Fibroblast of skin of left biceps (primary cell): ENCODE measurements at places on chromosomes 16 and 17.

DNA sequence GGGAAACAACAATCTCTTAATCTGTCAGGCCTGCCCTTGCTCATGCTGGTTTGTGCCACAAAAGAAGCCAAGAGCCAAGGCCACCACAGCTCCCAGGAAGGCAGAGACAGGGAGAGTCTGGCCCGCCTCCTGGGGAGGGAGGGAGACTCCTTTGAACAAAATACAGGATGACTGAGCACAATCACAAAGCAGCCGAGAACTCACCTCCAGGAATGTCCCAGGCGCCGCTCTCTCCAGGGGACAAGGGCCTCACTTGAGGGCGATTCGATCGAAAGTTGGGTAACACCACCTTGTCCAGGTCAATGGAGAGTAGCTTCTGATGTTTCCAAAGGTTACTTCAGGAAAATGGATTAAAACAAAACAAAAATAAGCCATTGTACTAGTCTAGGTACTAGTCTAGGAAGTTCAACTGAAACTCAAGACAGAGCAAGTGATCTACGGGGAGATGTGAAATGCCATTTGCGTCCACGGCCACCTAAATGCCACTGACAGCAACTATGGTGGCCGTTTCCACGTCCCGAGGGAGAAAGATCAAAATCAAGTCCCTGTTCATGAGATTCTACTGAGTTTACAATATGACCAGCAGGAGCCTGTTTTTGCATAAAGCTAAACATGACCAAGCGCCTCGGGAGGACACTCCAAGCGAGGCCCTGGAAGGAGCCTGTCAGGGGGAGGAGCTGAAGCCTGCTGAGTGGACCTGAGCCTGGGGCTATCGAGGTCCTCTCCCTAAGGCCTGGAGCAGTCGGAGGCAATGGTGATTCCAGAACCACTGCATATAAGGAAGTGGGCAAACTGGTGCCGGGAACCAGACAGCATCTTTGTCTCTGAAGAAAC lies 13.4 kb upstream of the SLC38A8 start:
- DNase-seq, result no peak

- no peak for DNase-seq
Measured at GRCh38 chr17:38416840-38417209, 11.4 kb upstream of the ARHGAP23 start.

DNA sequence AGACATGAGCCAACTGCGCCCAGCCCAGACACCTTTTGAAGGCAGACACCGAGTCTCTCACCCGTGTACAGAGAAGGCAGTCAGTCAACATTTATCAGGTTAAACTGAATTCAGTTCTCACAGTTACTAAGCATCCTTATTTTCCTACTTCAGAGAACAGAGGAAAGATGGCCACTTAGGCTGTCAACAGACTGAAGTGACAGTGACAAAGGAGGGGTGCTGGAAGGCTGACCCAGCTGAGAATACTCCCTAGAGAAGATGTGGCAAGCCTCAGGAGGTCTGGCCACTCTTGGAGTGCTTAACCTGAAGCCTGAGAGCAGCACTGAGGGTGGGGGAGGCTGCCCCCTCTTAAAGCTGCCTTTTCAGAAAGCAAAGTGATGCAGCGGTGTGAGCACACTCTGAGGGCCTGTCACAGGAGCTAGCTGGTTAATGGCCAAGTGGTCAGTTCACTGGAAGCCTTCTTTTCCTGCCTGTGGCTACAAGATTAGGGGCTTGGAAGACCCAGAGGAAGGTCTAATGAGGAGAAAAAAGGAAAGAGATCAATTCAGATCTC lies 51.0 kb upstream of the SREBF1 start:
- no peak for DNase-seq

GRCh38 chr16:73565925-73566324 lies 518.0 kb upstream of the ZFHX3 start:
- no peak for DNase-seq

GRCh38 chr17:9693755-9694154 lies 48.4 kb downstream of the USP43 start:
- DNase-seq, result no peak

- DNase-seq, result no peak
Measured at GRCh38 chr16:4601036-4601863, 13.4 kb downstream of the UBALD1 start.

DNA sequence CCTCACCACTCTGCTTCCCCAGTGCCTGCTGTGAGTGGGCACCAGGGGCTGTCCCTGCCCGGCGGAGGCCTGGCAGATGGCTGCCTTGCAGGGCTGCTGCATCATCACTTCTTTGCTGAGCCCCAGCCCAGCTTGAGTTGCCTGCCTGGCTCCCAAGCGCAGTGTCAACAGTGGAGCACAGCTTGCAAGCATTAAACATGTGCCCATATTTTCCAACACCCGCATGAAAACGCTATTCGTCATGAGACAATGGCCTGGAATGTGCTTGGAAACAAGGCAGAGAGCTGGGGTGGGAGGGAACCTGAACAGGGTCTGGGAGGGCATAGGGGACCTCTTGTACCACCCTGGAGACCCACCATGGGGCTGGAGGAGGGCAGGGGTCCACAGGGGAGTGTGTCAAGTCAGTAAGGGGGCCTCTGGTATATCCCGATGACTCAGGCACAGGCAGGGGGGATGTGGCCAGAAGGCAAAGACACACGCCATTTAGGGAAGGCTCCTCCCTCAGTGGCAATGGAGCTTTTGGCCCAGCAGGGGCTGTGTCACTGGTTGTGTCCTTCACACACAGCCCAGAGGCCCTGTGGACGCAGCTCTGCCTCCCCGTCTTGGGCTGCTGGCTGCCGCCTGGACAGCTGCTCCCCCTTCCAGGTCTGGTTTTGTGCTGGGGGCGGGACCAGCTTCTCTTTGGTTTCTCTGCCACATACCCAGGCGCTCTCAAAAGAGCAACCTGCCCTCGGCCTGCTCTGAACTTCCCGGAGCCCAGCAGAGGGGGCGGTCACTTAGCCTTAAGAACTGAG lies 17.4 kb upstream of the MTSS2 start:
- peak; percentile 74 for DNase-seq

GRCh38 chr17:74764751-74765286 lies 11.3 kb downstream of the NAT9 start:
- no peak for DNase-seq

DNA sequence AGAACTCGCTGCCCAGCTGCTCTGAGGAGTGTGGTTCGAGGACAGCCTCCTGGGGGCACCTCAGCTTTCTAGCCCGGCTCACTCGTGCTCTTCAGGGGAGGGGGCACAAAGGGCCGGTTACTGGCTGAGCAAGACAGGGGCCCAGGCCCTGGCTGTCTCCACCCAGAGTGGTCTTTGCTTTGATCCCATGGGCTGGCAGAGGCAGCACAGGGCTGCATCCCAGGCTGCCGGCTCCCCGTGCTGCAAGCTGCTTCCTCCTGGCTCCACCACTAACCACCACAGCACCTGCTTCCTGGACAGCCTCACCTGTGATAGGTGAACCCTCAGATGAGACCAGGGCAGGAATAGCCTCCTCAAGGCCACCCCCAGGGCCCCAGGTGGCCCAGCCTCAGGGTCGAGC lies 6.8 kb downstream of the SPPL2C start:
- no peak for DNase-seq

GRCh38 chr16:9849697-9850245 lies 332.5 kb downstream of the GRIN2A start:
- no peak for DNase-seq

DNA sequence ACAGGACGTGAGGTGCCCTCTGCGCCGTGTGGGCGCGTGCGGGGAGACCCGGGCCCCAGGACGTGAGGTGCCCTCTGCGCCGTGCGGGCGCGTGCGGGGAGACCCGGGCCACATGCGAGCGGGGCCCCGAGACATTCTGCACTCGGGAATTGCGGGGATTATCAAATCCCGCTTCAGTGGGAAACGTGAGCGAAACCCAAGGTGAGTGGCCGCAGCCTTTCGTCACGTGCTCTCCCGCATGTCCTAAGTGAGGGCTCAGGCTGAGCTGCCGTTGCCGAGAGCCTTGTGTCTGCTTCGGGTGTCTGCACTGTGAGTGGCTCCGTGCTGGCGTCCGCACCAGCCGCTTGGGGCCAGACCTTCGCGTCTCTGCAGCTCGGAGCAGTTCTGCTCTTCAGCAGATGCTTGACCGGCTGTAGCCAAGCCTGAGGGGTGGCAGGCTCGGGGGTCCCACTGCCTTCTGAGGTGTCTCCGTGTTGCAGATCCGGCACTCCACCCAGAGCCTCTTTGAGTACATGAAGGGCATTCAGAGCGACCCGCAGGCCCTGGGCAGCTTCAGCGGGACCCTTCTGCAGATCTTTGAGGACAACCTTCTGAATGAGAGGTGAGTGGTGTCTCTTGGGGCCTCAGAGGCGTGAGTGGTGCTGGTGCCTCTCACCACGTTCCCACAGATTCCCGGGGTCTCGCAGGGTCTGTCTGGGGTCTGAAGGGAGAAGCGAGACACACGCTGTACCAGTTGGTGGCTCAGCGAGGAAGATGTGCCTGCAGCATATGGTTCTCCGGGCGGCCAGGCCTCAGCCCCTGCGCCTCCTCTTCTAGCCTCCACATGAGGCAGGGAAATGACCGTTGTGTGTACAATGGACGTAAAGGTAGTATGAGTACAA lies 90.5 kb upstream of the ZNF750 start:
- no peak for DNase-seq

DNA sequence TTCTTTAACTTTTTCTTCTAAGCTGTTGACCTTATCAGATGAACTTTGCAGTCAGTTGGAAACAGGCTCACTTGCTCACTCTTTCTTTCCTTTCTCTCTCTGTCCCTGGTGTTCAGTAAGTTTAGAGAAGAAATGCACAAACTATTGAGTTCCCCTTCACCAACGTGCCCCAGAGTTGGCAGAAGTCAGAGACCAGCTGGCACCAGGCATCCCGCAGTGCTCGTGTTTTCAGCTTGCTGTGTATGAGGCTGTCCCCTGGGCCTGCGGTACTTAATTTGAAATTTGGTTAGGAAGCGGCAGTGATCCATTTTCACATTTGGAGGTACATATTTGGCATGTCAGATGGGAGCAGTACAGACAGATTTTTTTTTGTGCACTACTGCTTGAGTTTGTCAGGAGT lies 258.6 kb downstream of the SNX29 start:
- no peak for DNase-seq

DNA sequence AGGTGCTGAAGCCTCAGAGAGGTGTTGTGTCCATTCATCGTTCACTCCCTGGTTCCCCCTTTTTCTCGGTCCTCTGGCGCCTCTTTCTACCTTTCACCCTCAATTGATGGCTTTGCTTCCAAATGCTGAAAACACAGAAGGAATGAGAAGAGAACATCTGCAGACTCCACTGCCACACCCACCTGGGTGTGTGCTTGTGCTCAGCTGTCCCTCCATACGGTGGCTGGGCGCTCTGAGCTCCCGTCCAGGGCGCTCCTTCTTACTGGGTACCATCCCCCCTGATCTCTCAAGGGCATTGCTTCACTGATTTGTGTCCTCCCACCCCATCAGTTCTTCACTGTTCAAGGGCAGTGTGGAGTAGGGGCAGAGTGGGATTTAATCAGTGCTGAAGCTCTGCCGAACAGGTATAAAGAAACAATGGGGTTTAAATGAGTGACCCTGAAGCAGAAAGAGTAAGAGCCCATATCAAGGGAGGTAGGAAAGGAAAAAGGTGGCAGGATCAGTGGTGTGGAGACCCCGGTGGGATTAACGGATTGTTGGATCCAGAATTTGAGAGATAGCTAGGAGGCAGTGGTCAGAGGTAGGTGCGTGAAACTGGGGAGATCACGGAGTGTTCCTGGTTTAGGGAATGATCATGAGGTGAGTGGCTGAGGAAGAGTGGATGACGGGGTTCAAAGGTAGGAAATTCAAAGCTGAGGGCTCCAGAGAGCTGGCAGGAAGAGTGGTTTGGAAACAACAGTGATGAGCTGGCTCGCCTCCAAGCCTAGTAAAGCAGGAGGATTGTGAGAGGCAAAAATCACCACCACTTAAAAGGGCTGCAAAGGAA lies 40.8 kb downstream of the MRTFB start:
- no peak for DNase-seq

- no peak for DNase-seq
Measured at GRCh38 chr16:56789360-56789759, 59.4 kb downstream of the NUP93 start.

DNA sequence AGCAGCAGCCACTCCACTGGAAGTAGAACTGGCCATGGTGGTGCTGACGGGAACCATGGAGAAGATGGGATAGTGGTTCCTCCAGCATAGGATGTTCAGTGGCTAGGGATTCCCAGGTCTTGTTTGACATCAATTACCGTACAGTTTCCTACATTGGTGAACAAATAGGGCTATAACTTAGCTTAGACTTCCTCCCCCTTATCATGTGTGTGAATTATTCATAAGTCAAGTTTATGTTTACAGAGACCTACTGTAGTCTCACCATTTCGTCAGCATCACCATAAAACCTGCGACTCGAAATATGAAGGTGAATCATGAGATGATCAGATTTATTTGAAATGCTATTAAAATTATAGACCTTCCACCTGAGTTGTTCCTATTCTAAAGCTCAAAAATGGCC lies 1.2 kb downstream of the KRTAP2-3 start:
- no peak for DNase-seq

- DNase-seq, result no peak
Measured at GRCh38 chr17:66441101-66441661, 138.8 kb downstream of the PRKCA start.

- no peak for DNase-seq
Measured at GRCh38 chr16:84451781-84452180, 52.7 kb downstream of the MEAK7 start.

DNA sequence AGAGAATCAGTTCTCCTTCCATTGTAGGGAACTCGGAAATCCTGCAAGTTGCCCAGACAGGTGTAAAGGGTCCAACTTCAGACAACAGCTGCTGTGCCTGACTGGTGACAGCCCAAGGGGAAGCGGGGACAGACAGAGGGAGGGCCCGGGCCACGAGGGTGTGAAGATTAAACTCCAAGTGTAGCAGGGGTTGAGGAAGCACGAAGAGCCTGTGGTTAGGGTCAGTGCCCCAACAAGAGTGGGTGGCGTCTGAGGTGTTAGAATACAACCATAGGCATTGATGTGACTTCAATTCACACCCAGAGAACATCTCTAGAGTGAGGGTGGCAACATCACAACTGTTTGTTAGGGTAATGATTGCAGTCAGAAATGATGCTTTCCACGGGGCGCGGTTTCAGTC lies 39.1 kb downstream of the ASPA start:
- DNase-seq, result no peak

DNA sequence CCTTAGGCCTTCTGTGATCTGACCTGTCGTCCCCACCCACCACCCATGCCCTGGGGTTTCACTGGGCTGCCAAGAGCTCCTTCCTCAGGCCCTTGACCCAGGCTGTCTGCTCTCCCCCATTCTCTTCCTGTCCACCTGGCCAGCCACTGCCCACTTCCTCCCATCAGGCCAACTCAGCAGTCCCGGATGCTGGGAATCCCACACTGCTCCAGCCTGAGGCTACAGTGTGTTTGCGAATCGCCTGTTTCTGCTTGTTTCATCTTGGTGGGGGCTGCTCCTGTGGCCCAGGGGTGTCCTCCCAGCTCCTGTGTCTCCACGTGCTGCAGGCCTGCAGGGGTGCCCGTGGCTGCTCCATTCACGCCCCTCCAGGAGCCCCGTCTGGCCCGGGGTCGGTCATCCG lies 839 bp upstream of the METRN start:
- DNase-seq, result no peak

GRCh38 chr16:50368410-50369132 lies at the start of gene BRD7:
Gene BRD7, minus strand, starts transcription at chr16:50368988. Its CDS starts 214 bp downstream, at chr16:50368774.
- DNase-seq, result peak; percentile 30
